Stimulated activated CD4-positive, alpha-beta T cell treated with anti-CD3 and anti-CD28 coated beads, Interleukin-2, amount 100 ng/mL, for 24 hours (primary cell): ENCODE measurements at places on chromosomes 2 and 18.

DNA sequence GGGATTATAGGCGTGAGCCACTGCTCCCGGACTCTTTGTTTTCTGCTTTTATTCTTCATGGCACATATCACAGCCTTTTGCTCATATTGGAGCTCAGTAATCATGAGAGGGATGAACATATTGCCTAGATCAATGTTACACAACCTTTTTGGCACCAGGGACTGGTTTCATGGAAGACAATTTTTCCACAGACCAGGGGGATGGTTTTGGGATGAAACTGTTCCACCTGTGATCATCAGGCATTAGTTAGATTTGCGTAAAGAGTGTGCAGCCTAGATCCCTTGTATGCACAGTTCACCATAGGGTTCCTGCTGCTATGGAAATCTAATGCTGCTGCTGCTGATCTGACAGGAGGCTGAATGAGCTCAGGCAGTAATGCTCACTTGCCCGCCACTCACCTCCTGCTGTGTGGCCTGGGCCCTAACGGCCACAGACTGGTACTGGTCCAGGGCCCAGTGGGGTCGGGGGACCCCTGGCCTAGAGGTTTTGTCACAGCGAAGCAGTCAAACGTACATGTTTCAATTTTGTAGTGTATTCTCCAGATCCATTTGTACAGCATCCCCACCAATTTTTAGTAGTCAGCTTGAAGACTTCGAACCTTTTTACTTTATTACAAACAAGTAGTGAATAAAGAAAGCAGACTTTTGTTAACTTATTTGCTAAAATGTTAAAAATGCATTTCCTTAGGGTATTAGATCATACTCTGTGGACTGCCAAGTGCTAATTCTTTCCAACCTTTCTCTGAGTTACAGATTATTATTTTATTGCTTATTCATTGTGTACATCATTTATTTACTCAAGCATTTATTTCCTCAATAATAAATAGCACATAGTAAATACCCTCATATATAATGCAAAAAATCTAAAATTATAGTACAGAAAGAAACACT is 6.2 kb downstream of the DAW1 start:
- DNase-seq, result no peak

DNA sequence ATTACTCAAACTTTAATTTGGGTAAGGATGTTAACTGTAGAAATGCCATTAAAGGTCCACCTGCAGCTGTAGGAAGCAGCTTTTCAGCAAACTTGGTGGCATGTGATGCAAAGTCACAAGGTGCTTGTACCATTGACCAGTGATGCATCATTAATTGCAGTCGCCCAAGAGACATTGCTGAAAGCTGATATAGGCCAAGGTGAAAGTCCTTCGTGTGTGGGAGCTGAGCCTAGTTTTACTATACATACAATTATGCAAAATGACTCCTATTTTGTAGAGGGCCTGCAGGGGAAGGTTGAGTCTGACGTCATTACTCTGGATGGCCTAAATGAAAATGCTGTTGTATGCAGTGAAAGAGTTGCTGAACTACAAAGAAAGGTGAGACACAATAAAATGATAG is 40.5 kb downstream of the ALMS1 start:
- no peak for DNase-seq

DNA sequence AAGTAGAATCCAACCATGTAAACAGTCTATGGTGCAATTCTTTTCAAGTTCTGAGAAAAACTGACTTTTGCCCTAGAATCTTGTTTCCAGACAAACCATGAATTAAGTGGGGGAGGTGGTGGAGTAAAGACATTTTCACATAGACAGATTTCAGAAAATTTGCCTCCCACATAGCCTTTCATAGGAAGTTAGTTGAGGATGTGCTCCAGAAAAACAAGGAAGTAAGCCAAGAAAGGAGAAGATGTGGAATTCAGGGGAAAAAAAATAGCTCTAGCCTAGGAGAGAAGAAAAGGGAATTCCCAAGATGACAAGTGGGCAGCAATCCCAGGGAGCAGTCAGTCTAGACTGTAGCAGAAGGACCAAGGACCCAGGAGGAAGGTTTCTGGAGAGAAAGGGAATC is 17.4 kb downstream of the RUFY4 start:
- DNase-seq, result no peak

- no peak for DNase-seq
Measured at GRCh38 chr18:59051470-59052165, 88.1 kb upstream of the SEC11C start.

DNA sequence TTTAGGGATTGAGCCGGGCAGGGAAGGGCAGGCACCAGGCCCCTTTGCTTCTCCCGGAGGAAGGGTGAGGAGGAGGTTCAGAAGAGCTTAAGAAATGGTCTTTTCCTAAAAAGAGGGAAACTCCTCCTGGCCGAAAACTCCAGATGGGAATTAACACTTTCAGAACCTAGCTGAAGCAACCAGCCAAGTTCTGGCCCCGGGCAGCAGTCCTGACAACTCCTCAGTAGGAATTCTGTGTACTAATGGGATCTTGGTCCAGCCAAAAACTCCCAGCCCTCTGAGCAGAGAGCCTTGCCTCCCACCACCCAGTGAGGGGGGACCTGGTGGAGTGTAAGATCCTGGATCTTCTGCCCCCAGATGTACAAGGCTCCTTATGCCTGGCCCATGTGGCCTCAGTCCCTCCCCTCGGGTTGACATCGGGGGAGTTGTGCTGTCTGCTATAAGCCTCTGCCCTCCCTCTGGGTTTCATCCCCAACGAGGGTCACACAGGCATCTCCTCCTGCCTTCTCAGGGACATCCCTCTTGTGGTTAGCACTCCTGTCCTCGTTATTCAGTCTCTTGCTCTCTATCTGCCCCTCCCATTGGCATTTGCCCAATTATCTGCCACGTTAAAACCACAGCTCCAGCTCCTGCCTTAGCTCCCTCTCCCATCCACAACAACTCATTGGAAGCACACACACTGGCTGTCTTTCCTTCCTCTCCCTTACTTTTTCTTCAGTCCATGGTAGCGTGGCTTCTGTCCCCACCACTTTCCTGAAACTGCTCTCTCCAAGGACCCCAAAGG is 184.6 kb downstream of the CYP26B1 start:
- DNase-seq, result no peak

DNA sequence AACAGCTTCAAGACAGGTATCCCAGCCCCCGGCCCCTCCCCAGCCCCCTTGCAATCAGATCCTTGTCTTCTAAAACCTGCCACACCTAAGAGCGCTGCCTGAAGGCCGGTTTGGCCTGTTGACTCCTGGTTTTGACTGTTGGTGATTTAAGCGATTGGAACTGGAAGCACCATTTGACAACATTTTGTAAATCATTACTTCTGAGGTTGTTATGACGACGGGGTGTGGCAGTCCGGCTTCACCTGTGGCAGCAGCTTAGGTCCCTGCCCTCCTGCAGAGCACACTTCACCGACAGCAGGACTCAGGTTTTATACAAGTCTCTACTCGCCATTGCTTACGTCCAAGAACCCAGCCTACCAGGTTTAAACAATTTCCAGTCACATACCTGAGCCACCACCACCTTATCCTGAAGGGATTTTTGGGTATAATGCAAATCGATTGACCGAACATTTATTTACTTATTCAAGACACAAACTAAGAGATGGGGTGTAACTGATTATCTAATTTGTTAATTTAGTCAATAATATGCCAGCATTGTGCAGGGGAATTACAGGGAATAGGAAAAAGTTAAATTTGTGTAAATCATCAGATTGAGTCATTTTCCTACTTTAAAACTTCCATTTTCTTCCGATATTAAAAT is 707 bp upstream of the DGUOK start:
- no peak for DNase-seq

DNA sequence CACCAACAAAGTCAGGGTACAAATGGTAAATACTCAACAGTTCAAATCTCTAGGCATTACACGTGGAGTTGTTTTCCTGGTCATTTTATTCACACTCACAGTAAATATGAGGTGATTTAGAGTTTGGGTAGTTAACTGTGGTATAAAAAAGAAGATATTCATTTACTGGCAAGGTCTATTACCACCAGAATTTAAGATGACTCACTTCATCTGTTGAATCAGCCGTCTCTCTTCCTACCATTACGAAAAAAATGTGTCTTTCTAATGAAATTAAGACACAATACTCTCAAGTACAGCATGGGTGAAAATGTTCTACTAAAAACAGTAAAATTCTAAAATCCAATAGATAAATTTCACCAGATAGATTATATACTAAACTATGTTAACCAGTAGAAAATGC is 21.0 kb upstream of the GPR75 start:
- DNase-seq, result no peak

DNA sequence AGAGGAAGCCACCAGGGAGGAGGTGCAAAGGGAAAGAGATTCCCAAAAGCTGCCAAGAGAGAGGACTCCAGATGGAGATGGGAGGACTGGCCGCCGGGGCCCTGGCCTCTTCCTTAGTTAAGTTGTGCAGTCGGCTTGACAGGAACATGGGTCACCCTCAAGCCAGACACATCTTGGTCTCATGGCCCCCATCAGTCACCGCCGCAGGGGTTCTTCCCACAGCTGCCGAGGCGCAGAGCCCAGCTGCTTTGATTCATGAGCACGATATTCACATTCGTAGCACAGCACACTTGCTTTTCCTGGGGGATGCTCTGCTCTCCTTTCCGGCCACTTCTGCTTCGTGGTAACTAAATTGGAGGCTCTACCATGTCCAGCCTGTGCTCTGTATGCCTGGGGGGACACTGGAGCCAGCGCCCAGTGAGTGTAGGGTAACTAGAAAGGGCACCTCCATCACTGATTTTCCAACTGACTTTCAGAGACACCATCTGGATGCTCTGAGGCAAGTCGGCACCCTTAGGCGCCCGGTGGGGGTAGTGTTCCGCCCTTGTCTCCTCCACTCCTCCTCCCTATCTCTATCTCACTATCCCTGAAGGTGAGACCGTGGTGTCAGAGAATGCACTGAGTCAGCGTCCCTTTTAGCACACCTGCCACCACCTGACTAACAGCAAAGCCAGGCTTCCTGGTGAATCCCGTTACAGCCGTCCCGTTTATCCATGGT is 13.3 kb downstream of the TWIST2 start:
- no peak for DNase-seq

GRCh38 chr2:218418717-218419458 is at the start of gene VIL1:
Gene VIL1 (plus strand): TSS chr2:218419123. CDS start chr2:218423779, 4,656 bp downstream.
- DNase-seq, result no peak

GRCh38 chr2:40359811-40360210 is 92.1 kb downstream of the SLC8A1 start:
- no peak for DNase-seq

- DNase-seq, result no peak
Measured at GRCh38 chr18:48046843-48047242, 116.4 kb upstream of the SMAD2 start.

- no peak for DNase-seq
Measured at GRCh38 chr18:39571511-39571910, 2005.9 kb upstream of the CELF4 start.

- DNase-seq, result no peak
Measured at GRCh38 chr2:27164960-27165763, 16.4 kb downstream of the TCF23 start.

- no peak for DNase-seq
Measured at GRCh38 chr18:354003-354402, 86.2 kb upstream of the THOC1 start.

GRCh38 chr2:130966149-130966774 is 127.0 kb downstream of the FAM168B start:
- DNase-seq, result no peak

- no peak for DNase-seq
Measured at GRCh38 chr18:59932401-59932800, 32.6 kb downstream of the PMAIP1 start.

DNA sequence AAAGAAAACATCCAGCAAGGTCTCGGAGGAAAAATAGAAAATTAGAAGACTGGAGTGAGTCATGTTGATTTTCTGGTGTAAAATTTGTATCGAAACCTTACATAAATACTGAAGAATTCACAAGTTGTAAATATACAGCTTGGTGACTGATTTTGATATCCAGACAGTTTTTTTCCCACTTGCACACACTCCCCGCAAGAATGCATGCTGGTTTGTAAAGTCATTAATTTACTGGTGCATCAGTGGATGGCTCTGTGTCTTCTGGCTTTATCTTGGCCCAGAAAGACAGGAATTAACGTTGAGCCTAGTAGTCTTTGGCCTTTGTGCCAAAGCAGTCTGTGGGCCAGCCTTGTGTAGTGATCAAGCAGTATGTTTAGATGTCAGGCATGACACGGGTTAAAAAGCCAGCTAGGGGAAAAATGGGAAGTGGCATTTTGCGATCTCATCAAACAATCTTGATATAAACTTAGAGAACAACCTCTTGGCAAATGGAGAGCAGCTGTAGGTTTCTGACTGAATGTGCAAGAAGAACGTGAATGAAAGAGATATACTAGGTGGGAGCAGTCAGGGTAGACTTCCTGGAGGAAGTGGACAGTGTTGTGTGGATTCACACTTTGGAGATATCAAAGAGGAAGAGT is 22.7 kb upstream of the CASP8 start:
- DNase-seq, result no peak

DNA sequence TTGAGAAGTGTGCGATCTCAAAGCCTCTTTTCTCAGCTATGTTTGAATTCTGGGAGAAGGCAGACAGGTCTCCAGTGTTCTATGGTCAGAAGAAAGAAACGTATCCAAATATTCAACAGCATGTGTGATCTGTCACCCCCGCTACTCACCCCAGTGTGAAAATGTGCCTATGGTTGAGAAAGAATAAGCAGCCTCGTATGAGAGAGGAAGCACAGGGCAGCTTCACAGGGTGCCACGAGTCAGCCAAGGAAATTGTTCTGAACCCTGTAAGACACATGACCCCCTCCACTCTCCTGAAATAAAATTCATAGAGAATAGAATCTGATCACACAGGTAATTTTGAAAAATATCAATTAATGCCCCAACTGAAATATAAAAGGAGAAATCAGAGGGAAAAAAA is 8.0 kb upstream of the SF3B1 start:
- no peak for DNase-seq

DNA sequence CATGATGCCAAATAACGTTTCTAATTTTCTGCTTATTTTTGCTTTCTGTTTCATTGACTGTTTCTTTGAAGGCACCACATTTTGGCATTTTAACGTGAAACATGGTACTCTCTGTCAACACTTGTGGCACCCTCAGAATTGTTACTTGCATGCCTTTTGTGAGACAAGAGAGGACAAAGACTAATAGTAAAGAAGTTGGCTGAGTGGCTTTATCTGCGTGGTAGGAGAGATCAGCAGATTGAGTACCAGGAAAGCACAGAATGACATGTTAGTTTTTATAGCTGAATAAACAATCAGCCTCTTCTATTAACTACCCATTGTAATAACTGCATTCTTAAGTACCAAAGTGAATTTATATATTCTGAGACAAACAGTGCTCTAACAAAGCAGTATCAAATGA is 8.6 kb downstream of the ZNF638 start:
- DNase-seq, result no peak

DNA sequence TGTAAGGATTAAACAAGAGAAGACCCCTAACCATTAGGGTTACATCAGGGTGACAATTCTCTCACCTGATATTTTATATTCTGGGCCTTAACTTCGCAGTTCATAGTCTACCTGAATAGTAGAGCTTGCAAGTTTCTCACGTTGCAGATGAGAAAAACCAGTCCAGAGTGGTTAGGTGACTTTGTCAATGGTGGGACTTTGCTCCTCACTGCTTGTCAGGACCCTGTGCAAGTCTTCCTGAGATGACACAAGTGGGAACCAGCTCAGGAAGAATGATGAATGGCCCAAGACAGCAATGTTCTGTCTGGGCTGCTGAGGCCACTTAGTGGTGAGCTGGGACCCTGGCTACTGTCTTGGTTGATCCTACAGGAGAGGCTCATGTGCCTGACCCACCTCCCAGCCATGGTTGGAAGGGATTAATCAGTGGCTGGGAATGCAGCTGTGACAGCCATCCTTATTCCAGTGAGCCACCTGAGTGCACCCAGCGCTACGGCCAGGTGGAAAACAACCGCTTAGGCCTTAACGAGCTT is 16.9 kb downstream of the LGALSL start:
- no peak for DNase-seq
